ENCODE measurements at places on chromosomes 13 and 19. TPM values are rescaled to one million over a fixed set of nuclear protein-coding genes. Genes with fewer than 3 reads are reported as not detected.

GRCh38 chr13:47251771-47252170, 354.9 kb upstream of the HTR2A start:
- H3K4me3 ChIP-seq: no peak overlapping the region
- H3K27me3 ChIP-seq: no peaks in the 10 kb centered on the region
- no peak for DNase-seq
- no peak overlapping the region for H3K27ac ChIP-seq

The MEIS3 gene
- total RNA-seq: 1.7 TPM

GRCh38 chr13:81957121-81957520, 1616.2 kb upstream of the SPRY2 start:
- no peaks in the 10 kb centered on the region for H3K4me1 ChIP-seq
- no peak overlapping the region for H3K4me3 ChIP-seq
- DNase-seq: no peak

The SHISA2 gene
- 0.12 TPM for total RNA-seq

The ADGRE3 gene
- 0.78 TPM for total RNA-seq

DNA sequence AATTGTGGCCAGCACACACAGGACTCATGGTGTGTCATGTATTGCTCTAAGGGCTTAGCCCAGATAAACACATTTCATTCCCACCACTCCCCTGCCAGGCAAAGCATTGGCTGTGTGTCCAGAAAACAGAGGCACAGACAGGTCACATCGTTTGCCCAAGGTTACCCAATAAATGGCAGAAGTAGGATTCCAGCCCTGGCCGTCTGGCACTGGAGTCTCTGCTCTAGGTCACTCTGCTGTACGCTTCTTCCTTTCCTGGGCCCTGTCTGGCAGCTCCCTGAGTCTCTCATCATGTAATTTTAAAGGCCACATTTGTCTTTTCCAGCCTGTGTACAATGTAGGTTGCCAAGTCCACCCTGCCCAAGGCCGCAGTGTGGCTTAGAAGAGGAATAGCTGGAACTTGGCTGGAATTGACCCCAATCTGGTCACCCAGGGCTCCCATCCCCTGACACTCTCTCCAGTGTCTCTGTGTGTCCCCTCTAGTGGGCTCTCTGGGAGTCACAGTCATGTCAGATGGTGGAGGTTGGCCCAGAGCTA, 264.5 kb upstream of the TSHZ3 start:
- peaks cover 9% of the 10 kb centered on the region for H3K27me3 ChIP-seq
- no peaks in the 10 kb centered on the region for H3K4me1 ChIP-seq
- H3K27ac ChIP-seq: no peak overlapping the region
- no peak for DNase-seq
- H3K4me3 ChIP-seq: no peak overlapping the region
- H3K36me3 ChIP-seq: no peaks in the 10 kb centered on the region

The SLC25A41 gene
- 0.42 TPM for total RNA-seq

GRCh38 chr19:57008432-57008831, 111.4 kb upstream of the USP29 start:
- no peaks in the 10 kb centered on the region for H3K27me3 ChIP-seq
- H3K36me3 ChIP-seq: no peaks in the 10 kb centered on the region
- no peak overlapping the region for H3K27ac ChIP-seq
- no peak overlapping the region for H3K4me3 ChIP-seq
- DNase-seq: no peak
- H3K4me1 ChIP-seq: no peaks in the 10 kb centered on the region

DNA sequence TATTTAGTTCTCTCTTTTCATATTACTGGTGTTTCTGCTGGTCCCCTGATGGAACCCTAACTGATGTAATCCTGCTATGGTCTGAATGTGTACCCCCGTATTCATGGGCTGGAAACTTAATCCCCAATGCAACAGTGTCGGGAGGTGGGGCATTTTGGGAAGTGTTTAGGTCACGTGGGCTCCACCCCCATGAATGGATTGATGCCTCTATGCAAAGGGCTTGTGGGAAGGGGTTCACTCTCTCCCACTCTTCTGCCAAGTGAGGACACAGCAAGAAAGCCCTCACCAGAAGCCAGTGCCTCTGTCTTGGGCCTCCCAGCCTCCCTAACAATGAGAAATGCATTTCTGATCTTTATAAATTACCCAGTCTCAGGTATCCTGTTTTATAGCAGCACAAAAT, 21.2 kb upstream of the UBAC2 start:
- DNase-seq: no peak
- H3K27me3 ChIP-seq: peaks cover 24% of the 10 kb centered on the region
- no peaks in the 10 kb centered on the region for H3K36me3 ChIP-seq
- H3K4me1 ChIP-seq: no peaks in the 10 kb centered on the region

All from heart right ventricle (tissue), 16 donors.